ENCODE measurements at places on chromosomes 16 and 17. TPM values are rescaled to one million over a fixed set of nuclear protein-coding genes. Genes with fewer than 3 reads are reported as not detected.

The SMYD4 gene
- 12.2 TPM for total RNA-seq

The APOBR gene
- total RNA-seq = 3.2 TPM

The ZFPM1 gene
- 9.2 TPM for total RNA-seq

The LGALS9B gene
- total RNA-seq = not detected

The CLN3 gene
- 35.0 TPM for total RNA-seq

Measured in kidney (tissue), 22 donors.